ENCODE measurements at places on chromosomes 1 and 21.

DNA sequence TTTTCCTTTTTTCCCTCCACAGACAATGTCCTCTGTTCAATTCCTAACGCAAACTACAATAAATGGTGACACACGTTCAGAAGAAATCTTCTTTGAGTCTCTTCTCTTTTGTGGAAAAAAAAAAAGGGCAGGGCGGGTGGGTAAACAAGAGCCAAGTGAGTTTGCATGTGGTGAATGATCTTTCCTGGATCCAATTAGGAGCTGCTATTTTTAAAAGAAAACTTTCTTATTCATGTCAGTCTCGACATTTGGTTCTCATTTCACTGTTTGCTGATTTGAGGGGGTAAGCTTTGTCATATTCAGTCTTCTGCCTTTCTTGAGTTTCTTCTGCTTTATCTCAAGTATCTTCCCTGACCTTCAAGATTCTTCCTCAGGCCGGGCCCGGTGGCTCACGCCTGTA is 29.2 kb upstream of the KIF1B start:
- DNase-seq, result no peak

DNA sequence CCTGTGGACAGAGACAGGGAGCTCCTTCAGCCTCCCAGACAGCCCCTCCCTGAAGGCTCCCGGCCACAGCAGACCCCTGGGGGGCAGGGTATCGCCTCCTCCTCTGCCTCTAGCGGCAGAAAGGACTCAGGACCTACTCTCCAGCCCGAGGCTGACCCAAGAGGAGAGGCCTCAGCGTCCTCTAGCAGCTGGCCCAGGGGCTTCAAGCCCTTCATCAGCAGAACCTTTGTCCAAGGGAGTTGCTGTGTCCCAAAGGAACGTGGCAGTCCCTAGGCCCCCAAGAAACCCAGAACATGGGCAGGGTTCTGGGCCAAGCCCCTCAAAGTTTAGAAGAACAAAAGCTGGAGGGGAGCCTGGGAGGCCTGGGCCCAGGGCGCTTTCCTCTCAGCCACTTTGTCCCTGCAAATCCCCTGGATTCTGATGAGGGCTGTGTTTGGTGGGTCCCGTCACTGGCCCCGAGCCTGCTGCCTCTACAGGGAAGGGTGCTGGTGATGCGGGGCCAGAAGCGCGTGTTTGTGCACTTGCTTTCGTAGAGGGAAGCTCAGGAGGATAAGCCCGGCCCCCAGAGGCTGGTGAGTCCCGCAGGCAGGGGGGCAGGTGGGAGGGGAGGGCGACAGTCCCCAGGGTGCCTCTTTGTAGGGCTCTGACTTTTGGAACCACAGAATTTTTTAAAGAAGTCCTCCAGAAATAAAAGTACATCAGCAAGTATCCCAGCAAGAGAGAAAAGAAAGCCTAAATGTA is 13.3 kb downstream of the ITGB2 start:
- no peak for DNase-seq

DNA sequence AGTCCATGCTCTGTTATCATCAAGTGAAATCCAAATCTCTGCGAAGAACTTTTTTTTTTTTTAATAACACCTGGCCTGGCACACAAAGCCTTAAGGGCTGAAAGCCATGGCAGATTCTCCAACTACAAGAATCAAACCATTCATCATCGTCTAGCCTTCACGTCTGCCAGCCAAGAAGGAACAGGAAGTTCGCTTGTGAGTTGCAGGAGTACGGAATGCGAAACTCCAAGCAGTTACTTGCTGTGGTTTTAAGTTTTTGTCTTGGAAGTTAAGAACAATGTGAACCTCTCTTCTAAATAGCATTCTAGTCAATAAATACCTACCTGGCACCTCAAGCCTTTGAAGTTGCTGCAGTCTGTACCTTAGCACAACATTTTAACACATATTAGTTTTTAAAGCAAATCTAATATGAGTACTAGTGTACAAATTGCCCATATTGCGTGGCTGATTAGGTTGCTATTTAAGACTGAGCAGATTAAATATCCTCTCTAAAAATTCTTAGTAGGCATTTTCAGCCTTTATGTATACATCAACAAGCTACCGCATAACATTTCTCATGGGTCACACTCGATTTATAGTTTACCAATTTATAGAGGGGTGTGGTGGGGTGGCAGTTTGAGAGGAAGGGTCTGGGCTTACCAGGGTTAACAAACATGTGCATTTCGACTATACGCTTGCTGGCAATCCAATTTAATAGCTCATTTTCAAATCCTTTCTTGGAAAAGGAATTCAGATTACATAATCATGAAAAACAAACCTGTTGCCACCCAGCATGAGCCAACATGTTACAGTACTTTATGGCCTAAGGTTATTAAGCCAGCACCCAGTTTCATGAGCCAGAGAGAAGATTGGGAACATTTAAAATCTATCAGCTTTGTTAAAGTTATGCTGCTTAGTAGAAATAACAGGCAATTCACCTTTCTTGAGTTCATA is 22.2 kb upstream of the PTPN14 start:
- DNase-seq, result no peak

DNA sequence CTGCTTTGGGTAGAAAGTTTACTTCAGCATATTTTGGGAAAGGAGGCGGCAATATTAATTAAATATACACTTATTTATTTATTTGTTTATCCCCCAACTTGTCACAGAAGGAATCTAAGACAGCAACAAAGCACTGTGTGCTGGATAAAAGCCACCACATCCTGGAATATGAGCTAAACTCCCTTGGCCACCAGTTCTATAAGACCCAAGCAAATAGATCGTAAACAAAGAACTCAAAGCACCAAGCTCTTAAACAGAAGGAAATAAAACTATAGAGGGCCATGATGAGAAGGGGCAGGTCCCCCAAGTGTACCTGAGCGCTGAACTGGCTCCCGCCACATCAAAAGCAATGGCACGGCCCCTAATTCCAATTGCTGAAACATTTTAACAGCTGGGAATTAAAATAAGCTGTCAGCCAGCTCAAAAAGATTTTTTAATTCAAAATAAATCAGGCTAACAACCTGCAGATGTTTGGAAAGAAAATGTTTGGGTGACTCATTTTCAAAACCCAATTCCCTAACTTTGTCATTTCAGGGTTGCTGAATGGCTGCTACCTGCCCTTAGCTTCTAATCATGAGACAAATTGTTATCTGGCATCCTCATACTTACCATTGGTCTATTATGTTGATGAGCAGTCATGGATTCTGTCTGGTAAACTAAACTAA is 127.1 kb downstream of the SLC30A10 start:
- DNase-seq, result no peak

DNA sequence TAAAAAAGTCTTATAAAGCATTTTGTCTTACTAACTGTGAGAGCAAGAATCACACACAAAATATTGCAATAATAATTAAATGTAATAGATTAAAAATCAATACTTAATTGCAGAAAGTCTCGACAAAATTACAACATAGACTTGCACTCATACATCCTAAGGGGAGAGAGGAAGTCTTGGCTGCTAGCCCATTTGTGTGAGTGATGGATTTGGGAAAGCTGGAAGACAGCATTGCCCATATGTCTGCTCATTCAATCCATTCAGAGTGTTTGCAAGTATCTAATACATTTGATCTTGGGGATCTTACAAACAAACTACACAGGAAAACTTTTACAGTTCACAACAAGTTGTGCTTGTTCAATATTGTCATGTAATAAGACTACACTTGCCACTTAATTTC is 140.5 kb downstream of the COL11A1 start:
- no peak for DNase-seq

- no peak for DNase-seq
These were observed 8.9 kb downstream of the SIM2 start for GRCh38 chr21:36707763-36708285.

- no peak for DNase-seq
These were observed 801 bp downstream of the MX1 start for GRCh38 chr21:41426676-41427404.

- no peak for DNase-seq
These were observed 462.7 kb upstream of the CXADR start for GRCh38 chr21:17050156-17050555.

DNA sequence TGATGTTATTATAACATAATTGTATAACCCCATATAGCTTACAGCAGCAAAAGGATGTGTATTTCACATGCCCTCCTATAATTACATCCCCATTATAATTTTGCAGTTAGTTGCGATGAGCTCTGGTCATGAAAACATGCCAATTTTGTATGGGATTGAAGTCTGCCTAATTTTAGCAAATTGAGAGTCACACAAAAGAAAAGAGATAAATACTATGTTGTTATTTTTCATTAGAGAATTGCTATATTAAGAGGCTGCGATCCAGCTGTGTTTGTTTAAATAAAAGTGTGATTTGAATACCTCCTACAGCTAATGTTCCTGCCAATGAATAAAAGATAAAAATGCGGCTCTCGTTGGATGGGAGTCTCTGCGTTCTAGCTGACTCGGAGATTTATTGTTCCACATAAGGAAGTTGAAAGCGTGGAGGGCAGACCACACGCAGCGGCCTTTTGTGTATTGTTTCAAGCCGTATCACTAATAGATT is 461.0 kb upstream of the NFIA start:
- DNase-seq, result no peak

GRCh38 chr1:115506924-115507589 is 134.7 kb upstream of the VANGL1 start:
- peak; percentile 4 for DNase-seq

DNA sequence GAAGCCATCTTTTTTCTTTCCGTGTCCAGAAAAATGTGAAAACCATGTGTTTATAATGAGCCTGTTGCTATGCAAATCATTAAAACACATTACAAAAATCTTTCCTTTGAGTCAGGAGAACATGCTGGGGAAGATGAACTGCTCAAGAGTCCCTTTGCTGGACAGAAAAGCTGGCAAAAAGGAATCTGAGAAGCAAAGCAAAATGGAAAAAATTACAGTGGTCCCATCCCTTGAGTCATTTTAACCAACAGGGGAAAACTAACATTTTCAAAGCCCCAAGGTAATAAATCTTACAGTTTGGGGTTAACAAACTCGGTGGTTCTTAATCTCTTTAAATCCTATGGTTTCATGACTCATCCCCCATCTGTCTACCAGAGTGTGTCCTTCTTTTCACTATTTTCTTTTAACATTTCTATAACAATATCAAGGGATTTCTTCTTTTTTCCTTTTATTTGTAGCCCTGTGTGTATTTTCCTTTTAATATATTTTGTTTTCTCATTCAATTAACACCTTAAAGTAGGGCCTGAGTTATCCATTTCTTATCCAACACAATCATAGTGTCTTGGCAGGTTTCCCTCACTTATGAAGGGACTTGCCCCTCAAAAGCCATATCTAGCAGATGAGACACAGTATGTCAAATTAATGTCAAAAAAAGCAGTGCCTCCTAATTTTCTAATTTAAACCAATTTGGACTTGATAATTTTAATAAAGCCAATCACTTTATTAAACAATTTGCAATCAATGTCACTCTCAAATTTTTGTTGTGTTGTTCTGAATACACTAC is 105.4 kb downstream of the PTPN14 start:
- no peak for DNase-seq

- peak; percentile 54 for DNase-seq
These were observed 2.8 kb downstream of the KCNJ9 start for GRCh38 chr1:160083968-160084770.

DNA sequence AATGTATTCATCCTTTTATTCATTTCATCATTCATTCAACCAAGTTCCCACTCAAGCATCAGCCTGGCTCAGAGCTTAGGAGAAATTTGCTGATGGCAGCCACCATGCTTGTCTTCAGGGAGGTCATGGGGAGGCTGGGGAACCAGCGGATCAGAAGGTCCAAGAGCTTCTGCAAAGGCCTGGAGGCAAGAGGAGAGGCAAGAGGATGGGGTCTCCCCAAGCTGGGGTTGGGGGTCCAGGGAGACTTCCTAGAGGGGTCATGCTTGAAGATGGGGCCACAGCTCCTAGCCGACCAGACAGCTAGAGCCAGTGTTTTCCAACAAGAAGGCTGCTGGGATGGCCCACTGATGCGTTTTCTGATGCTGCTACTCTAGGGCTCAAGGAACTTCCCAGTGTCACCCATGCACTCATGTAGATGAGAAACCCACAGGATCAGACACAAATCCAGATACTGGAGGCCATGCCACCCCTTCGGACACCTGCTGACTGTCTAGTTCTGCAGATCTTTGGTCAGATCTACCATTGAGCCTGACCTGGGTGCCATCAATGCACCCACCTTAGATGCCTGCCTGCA is 315.2 kb downstream of the AJAP1 start:
- no peak for DNase-seq

GRCh38 chr1:201628490-201628889 is 89.6 kb downstream of the NAV1 start:
- no peak for DNase-seq

Measured in SK-N-DZ (cell line).